ENCODE measurements at places on chromosomes 12 and 14.

- no peak for DNase-seq
These were observed 214.5 kb upstream of the ATP2B1 start for GRCh38 chr12:89923091-89923490.

- no peak for DNase-seq
These were observed 3.2 kb downstream of the CATSPERB start for GRCh38 chr14:91728616-91729183.

DNA sequence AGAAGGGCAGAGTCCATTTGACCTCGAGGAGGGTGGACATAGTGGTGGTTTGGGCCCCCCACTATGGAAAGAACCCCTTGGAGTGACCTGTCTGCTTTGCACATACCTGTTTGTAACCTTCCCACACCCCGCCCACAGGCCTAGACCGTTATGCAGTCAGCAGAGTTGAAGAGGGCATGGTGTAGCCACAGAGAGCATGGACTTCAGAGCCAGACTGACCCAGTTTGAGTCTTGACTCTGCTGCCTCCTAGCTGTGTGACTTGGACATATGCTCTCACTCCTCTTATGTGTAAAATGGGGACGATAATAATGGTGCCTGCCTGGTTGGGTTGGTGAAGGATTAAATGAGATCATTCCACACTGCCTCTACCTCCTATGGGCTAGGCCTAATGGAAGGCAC, 40.9 kb upstream of the NOS1 start:
- DNase-seq: no peak

- no peak for DNase-seq
These were observed 97.6 kb upstream of the ZDHHC17 start for GRCh38 chr12:76666290-76666835.
